Aorta (tissue), 5 donors: ENCODE measurements at places on chromosomes 2 and 18.

DNA sequence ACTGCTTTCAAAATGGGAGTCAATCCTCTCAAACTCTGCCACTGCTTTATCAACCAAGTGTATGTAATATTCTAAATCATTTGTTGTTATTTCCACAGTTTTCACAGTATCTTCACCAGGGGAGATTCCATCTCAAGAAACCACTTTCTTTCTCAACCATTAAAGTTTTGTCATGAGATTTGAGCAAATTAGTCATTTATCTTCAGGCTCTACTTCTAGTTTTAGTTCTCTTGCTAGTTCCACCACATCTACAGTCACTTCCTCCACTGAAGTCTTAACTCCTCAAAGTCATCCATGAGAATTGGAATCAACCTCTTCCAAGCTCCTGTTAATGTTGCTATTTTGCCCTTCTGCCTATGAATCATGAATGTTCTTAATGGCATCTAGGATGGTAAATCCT, 545.8 kb downstream of the ARHGAP15 start:
- DNase-seq: no peak

DNA sequence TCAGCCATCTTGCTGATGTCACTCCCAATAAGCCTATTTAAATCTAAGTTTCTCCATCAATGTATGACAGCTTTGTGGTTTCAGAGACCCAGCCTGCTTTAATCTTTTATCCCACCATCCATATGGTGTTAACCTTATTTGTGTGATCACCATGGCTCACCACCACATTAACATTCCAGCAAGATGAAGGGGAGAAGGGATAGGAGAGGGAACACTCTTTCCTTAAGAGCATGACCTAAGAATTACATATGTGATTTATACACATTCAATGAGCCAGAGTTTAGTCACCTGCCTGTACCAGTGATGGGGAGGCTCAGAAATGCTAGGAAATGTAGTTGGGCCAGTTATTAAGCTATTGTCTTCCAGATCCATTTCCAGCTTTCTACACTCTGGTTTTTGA, 44.5 kb upstream of the CHN1 start:
- no peak for DNase-seq

- DNase-seq: peak; percentile 2
Measured at GRCh38 chr2:26493566-26493965, 15.6 kb upstream of the OTOF start.

DNA sequence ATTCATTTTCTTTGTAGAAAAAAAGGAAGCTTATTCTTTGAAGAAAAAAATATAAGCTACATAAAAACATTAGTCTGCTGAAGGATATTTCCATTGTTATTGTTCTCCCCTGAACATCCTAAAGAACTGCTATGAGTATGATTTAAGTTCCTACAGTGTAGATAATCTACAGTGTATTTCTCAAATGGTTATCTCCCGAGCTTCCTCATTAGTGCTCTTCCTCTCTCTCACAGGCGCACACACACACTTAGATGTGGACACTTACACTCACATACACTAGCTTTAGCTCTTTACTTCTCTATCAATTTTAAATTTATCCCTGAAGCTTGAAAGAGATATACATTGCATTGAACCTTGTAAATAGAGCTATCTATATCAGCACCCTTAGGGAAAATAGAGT, 681.0 kb downstream of the KCNJ3 start:
- DNase-seq: no peak

GRCh38 chr2:141316103-141316502, 814.7 kb downstream of the LRP1B start:
- DNase-seq: no peak
